Germinal center (tissue), 1 donor: ENCODE measurements at places on chromosomes 12 and 14.

- DNase-seq = no peak
These were observed 7.3 kb downstream of the SCYL2 start for GRCh38 chr12:100274291-100274690.

- no peak for DNase-seq
These were observed 287.8 kb downstream of the NAV3 start for GRCh38 chr12:78118486-78118885.

DNA sequence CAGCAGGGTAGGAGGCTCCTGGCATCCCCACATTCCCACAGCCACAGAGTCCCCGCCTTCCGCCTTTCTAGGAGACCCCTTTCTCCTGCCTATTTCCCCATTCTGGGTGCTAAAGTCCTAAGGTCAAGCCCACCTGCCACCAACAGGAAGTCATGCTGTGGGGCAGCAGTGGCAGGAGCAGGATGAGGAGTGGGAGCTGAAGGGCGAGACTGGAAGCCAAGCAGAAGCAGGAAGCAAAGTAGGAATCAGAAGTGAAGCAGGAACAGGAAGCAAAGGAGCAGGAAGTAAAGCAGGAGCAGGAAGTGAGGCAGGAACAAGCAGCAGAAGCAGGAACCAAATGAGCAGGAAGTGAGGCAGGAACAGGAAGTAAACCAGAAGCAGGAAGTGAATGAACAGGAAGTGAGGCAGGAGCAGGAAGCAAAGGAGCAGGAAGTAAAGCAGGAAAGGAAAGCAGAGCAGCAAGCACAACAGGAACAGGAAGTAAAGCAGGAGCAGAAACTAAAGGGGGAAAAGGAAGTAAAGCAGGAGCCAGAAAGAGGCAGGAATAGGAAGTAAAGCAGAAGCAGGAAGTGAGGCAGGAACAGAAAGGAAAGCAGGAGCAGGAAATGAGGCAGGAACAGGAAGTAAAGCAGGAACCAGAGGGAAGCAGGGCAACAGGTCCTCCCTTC lies 38.3 kb upstream of the RIMBP2 start:
- DNase-seq = no peak

DNA sequence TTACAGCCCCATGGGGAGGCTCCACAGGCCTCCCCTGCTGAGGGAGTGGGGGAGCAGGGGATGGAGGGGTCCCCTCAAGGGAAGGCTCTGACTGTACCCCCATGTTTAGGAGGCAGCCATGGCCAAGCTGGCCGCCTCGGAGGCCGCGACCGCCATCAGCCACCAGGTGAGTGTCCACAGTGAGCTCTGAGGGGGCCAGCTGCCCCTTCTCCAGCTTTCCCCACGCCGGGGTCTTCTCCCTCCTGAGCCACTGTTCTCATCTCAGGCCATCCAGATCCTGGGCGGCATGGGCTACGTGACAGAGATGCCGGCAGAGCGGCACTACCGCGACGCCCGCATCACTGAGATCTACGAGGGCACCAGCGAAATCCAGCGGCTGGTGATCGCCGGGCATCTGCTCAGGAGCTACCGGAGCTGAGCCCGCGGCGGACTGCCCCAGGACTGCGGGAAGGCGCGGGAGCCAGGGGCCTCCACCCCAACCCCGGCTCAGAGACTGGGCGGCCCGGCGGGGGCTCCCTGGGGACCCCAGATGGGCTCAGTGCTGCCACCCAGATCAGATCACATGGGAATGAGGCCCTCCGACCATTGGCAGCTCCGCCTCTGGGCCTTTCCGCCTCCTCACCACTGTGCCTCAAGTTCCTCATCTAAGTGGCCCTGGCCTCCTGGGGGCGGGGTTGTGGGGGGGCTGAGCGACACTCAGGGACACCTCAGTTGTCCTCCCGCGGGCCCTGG lies 13.6 kb downstream of the ACADS start:
- DNase-seq = no peak
